ENCODE measurements at places on chromosomes 3 and 15. TPM values are rescaled to one million over a fixed set of nuclear protein-coding genes. Genes with fewer than 3 reads are reported as not detected.
A peak's percentile ranks its signal among the peaks of the same experiment; 100 is the strongest.

GRCh38 chr15:91268510-91268909 is 168.5 kb downstream of the SV2B start:
- no peaks in the 10 kb centered on the region for H3K27me3 ChIP-seq
- H3K36me3 ChIP-seq: no peaks in the 10 kb centered on the region
- H3K27ac ChIP-seq: no peak overlapping the region
- no peaks in the 10 kb centered on the region for H3K4me1 ChIP-seq

- no peak overlapping the region for H3K27ac ChIP-seq
- peaks cover 5% of the 10 kb centered on the region for H3K4me1 ChIP-seq
- DNase-seq: no peak
- H3K4me3 ChIP-seq: no peak overlapping the region
- H3K36me3 ChIP-seq: no peaks in the 10 kb centered on the region
Observed at GRCh38 chr15:63981596-63982320, 64.5 kb downstream of the DAPK2 start.

DNA sequence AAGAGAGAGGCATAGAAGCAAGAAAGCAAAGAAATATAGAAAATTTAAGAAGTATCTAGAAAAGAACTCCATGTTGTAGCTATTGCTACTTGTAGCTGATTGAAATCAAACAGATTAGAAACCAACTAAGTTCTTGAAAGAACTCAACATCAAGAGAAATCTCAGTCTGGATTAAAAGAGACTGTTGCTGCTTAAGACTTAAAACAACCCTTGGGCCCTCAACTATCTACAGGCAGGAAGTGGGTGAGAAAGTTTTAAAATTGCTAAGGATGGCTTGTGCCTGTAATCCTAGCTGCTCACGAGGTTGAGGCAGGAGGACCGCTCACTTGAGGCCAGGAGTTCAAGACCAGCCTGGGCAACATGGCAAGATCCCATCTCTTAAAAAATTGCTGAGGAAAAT is 39.3 kb upstream of the C15orf61 start:
- H3K4me1 ChIP-seq: peaks cover 6% of the 10 kb centered on the region
- no peak for DNase-seq
- H3K27ac ChIP-seq: no peak overlapping the region
- no peaks in the 10 kb centered on the region for H3K27me3 ChIP-seq

The CCR5 gene
- not detected for polyA plus RNA-seq

The ANKUB1 gene
- not detected for polyA plus RNA-seq

The MYRIP gene
- polyA plus RNA-seq: 1.1 TPM

The TIMP4 gene
- not detected for polyA plus RNA-seq

DNA sequence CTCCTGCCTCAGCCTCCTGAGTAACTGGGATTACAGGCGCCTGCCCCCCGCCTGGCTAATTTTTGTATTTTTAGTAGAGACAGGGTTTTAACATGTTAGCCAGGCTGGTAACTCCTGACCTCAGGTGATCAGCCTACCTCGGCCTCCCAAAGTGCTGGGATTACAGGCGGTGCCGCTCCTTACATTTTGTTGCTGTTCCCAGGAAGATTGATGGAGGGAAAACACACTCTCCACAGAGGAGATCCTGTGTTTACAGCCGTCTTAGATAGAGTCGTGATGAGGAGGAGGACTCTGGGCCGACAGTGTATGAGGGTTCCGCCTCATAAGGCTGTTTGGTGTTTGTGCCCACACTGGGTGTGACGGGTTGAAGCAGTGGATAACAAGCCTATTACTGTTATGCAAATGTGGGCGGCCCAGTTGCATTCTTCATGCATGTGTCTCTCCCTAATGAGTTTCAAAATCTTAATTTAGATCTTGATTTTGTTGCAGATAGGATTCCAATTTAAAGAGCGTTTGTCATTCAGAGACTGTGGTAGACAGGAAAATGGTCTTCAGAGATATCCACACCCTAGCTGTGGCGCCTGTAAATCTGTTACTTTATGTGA is 60.0 kb downstream of the APBA2 start:
- H3K27ac ChIP-seq: no peak overlapping the region
- DNase-seq: no peak

DNA sequence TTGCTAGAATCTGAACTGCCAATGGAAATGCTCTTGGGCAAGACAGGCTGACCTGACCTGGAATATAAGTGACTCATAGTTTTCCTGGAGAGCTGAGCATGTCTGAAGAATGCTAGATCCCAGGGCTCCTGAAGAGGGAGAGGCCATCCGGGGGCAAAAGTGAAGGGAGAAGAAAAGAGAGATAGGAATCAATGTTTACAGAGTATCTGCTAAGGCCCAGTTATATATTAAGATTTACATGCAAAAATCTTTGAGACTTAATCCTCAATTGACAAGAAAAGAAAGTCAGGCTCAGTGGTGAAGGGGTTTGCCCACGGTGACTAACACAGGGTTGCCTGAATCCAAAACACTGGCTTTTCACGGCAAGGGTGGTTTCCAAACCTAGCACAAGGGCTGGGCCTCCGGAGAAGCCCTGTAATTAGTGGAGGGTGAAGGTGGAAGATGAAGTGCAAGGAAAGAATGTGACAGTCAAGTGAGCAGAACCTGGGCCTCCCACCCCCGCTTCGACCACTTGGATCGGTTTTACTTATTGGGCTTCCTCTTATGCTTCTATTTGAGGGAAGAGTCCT is 91.7 kb upstream of the FGF12 start:
- no peaks in the 10 kb centered on the region for H3K36me3 ChIP-seq
- 0 out of 2 replicates have a peak, but pooled peaks cover 8% of the 10 kb centered on the region for H3K4me1 ChIP-seq

DNA sequence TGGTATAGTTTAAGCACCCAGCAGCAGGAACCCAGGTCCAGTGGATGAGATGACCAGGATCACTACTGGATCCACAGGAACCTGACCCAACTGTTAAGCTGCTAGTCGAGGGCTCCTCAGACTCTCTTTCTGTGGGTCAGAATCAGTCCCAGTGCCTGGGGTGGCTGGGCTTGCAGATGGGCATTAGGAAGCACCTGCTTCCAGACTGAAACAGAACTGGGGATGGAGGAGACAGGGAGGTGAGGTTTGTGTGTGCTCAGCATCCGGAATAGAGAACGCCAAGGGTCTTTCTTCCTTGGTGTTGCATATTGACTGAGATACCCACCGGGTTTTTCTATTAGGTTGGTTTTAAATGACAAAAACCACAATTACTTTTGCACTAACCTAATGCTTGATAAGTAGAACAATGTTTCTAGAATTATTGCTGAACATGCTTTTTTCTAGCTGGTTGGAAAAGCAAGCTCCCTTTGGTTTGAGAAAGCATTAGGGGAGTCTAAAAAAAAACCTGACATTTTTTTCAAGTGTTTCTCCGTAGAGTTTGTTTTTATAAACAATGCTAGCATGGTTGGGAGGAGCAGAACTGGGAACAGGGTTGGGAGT is 779 bp downstream of the ST3GAL6 start:
- no peak overlapping the region for H3K4me3 ChIP-seq
- no peak for DNase-seq
- H3K27ac ChIP-seq: peak overlapping the region; percentile 92
- peaks cover 5% of the 10 kb centered on the region for H3K36me3 ChIP-seq
- H3K27me3 ChIP-seq: no peaks in the 10 kb centered on the region
- H3K4me1 ChIP-seq: peaks cover 19% of the 10 kb centered on the region

The P3H2 gene
- 2.8 TPM for polyA plus RNA-seq

- H3K4me3 ChIP-seq: no peak overlapping the region
- H3K27ac ChIP-seq: no peak overlapping the region
- H3K4me1 ChIP-seq: no peaks in the 10 kb centered on the region
- no peaks in the 10 kb centered on the region for H3K27me3 ChIP-seq
Observed at GRCh38 chr3:178712247-178712646, 176.0 kb downstream of the KCNMB2 start.

The AMOTL2 gene
- polyA plus RNA-seq: 185 TPM

DNA sequence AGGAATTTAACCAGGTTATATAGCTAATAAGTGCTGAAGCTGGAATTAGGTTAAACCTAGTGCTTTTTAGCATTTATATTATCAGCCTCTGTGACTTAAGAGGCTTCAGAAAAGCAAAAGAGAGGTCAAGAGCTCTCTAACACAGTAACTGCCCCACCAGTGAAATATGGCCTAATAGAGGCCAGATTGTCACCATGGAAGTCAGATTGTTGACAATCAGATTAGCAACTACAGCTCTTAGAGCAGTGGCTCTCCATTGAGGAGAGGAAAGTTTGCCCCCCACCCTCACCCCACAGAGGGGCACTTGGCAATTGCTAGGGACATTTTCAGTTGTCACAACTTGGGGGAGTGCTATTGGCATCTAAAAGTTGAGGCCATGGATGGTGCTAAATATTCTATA is 23.3 kb upstream of the LMOD3 start:
- H3K36me3 ChIP-seq: no peaks in the 10 kb centered on the region
- no peak for DNase-seq
- no peak overlapping the region for H3K4me3 ChIP-seq
- no peak overlapping the region for H3K27ac ChIP-seq

The CEP19 gene
- 3.0 TPM for polyA plus RNA-seq

GRCh38 chr3:53186726-53187125 is 25.7 kb downstream of the PRKCD start:
- no peaks in the 10 kb centered on the region for H3K36me3 ChIP-seq
- H3K27me3 ChIP-seq: no peaks in the 10 kb centered on the region
- H3K4me1 ChIP-seq: no peaks in the 10 kb centered on the region
- no peak overlapping the region for H3K27ac ChIP-seq
- no peak overlapping the region for H3K4me3 ChIP-seq

DNA sequence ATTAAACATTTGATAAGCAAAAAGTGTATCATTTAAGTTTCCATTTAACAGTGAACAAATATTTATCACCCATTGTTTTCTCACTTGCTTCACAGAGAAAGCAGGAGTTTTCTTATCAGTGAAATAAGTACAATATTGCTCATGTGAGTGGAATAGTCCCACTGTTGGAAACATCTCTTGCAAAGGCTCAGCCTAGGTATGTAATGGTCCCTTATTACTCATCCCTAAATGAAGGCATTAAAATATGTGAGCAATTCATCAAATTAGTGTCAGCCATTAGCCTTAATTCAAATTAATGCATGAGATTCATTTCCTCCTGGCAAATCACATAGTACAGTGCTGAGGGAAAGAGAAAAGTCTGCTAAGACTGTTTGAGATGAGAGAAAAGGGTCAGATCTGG is 9.6 kb upstream of the FMN1 start:
- DNase-seq: no peak
- H3K27me3 ChIP-seq: no peaks in the 10 kb centered on the region
- no peak overlapping the region for H3K4me3 ChIP-seq
- peaks cover 6% of the 10 kb centered on the region for H3K4me1 ChIP-seq
- H3K36me3 ChIP-seq: no peaks in the 10 kb centered on the region
- H3K27ac ChIP-seq: no peak overlapping the region

DNA sequence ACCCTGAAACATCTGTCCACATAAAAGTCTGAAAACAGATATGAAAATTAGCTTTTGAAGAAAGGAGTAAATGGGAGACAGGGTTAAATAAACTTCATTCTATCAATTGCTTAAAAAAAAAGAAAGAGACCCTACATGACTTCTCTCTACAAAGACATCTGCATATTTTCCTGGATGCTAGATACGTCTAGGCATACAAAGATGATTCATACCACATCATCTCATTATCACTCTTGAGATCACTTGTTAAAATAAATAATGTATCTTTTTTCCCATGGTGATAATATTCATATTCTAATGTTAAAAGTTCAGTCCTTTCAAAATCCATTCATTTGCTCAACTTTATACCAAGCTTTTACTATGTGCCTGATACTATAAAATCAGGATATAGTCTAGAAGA is 295.8 kb downstream of the MAGI1 start:
- no peaks in the 10 kb centered on the region for H3K27me3 ChIP-seq
- H3K27ac ChIP-seq: peak overlapping the region; percentile 77
- H3K4me1 ChIP-seq: 0 out of 2 replicates have a peak, but pooled peaks cover 3% of the 10 kb centered on the region
- H3K4me3 ChIP-seq: no peak overlapping the region

GRCh38 chr3:15324379-15324808 is 8.0 kb downstream of the SH3BP5 start:
- H3K27ac ChIP-seq: peak overlapping the region; percentile 6
- DNase-seq: no peak
- H3K27me3 ChIP-seq: no peaks in the 10 kb centered on the region
- peaks cover 25% of the 10 kb centered on the region for H3K4me1 ChIP-seq
- no peaks in the 10 kb centered on the region for H3K36me3 ChIP-seq

The CLRN1 gene
- not detected for polyA plus RNA-seq

DNA sequence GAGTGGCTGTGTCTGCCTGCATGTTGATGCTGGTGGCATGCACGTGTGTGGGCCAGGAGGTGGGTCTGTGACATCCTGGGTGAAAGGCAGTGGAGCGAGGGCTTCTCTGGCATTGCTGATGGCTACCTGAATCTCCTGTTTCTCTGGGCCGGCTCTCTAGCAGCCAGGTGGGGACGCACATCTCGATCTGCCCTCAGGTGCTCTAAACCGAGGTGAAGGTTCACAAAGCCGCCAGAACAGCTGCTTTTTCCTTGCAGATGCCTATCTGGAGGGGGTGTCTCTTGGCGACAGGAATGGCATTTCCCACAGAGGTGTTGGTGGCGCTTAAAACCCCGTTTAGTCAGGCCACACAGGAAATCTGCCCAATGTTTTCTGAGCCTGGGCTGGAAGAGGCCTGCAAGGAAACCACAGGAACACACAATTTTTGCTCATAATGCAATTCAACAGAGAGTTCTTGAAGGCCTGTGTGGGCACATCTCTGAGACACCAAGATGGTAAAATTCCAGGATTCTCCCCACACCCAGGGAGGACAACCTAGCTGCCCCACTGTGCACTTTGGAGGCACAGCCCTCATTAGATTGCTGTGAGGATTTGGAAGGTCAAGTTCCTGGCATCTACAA is 11.9 kb downstream of the TMEM158 start:
- DNase-seq: no peak
- peaks cover 21% of the 10 kb centered on the region for H3K4me1 ChIP-seq
- H3K27me3 ChIP-seq: no peaks in the 10 kb centered on the region
- no peak overlapping the region for H3K27ac ChIP-seq

The C15orf40 gene
- polyA plus RNA-seq: 46.6 TPM

GRCh38 chr3:192564611-192565010 is 162.7 kb downstream of the FGF12 start:
- no peaks in the 10 kb centered on the region for H3K36me3 ChIP-seq
- DNase-seq: no peak
- no peak overlapping the region for H3K4me3 ChIP-seq
- H3K27ac ChIP-seq: no peak overlapping the region
- no peaks in the 10 kb centered on the region for H3K4me1 ChIP-seq
- H3K27me3 ChIP-seq: peaks cover 10% of the 10 kb centered on the region

GRCh38 chr15:66766282-66767230 is 64.5 kb downstream of the SMAD6 start:
- no peak for DNase-seq
- no peaks in the 10 kb centered on the region for H3K36me3 ChIP-seq
- H3K4me1 ChIP-seq: peaks cover 73% of the 10 kb centered on the region
- H3K4me3 ChIP-seq: no peak overlapping the region
- H3K27ac ChIP-seq: peak overlapping the region; percentile 66

DNA sequence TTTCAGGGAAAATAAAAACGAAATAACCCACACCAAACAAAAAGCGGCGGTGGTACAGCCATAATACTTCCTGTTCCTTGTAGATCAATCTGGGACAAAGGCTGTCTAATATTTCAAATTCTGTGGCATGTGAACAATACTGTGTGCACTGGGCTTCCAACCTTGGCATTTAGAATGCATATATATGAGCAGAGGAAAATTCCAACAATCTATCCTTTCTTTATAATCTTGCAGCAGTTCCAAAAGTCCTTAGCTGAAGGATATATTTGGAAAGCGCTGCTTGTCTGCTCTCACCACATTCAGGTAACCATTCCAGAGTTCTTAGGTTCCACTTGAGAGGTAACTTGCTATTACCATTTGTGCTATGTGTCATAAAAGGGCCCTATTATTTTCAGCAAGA is 231.8 kb downstream of the RBMS3 start:
- no peak overlapping the region for H3K4me3 ChIP-seq
- H3K27me3 ChIP-seq: no peaks in the 10 kb centered on the region
- no peak for DNase-seq

The PPM1M gene
- 19.2 TPM for polyA plus RNA-seq

The AADACL2 gene
- not detected for polyA plus RNA-seq

- DNase-seq: no peak
- H3K4me3 ChIP-seq: no peak overlapping the region
- no peaks in the 10 kb centered on the region for H3K36me3 ChIP-seq
- peaks cover 5% of the 10 kb centered on the region for H3K4me1 ChIP-seq
- H3K27ac ChIP-seq: peak overlapping the region; percentile 57
Observed at GRCh38 chr3:156615592-156616173, 58.7 kb upstream of the TIPARP start.

Measured in SK-N-SH (cell line).